ENCODE measurements at places on chromosomes 3 and 15.
A peak's percentile ranks its signal among the peaks of the same experiment; 100 is the strongest.

DNA sequence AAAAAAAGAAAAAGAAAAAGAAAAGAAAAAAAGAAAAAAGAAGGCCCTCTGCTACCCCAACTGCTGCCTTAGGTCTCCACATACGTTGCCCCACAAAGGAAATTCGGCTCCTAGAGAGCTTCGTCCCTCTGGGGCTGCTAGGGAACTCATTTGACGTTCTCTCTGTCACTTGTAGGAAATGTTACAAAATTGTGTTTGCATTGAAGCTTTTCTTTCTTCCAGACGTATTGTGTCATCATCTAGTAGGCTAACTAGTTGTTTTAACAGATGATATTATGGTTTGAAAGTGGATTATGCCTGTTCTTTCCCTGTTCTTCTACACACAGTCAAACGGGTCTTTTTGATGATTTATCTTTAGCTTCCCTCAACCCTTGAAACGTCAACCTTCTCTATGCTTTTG, 125.3 kb downstream of the BDH1 start:
- no peak for DNase-seq

DNA sequence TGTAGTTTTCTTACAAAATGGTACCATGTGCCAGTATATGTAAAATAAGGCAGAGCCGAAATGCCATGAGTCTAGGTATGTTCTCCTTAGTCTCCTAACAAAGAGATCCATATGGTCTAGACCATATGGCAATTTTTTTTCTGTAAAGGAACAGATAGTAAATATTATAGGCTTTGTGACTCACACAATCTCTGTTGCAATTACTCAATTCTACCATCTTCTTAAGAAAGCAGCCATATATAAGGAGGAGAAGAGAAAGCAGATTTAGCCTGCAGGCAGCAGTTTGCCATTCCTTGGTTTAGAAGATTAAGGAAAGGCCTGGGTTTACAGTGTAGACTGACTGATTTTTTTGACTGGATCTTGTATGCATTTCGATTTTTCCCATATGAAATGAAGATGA, 16.3 kb upstream of the BBX start:
- DNase-seq: no peak

DNA sequence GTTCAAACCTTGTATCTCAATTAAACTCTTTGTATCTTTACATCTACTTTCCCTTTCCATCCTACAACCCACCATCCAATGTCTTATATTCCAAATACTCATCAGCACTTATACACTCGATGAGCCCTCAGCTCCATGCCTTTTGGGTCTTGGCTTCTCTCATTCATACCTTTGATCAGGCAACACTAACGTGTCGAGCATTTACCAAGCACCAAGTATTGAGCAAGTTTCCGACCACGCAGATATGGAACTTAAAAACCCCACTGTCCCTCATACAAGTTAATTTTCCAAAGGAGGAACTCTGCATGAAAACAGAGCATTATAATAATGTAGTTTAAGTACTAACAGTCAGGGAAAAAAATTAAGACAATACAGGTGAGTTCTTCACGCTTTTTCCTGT, 102.8 kb downstream of the IL1RAP start:
- DNase-seq: no peak

DNA sequence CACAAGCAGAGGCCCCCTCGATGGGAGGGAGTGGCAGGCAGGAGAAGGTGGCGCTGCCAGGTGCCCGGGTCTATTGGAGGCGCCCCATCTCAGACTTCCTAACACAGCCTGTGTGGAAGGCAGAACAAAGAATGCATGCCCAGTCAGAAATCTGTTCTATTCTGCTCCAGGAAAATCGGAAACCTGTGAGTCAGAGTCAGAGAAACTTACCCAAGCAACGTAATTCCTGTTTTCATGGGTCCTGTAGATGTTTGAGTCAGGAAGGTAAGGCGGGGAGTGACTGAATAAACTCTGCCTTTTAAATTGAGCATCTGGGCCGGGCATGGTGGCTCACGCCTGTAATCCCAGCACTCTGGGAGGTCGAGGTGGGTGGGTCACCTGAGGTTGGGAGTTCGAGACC, 13.7 kb downstream of the MAP6D1 start:
- DNase-seq: no peak

GRCh38 chr15:50353251-50353974, 1.6 kb downstream of the GABPB1 start:
- DNase-seq: peak; percentile 42

- no peak for DNase-seq
Observed at GRCh38 chr3:149626671-149627070, 31.2 kb downstream of the WWTR1 start.

GRCh38 chr15:97892167-97892938, 68.2 kb upstream of the ARRDC4 start:
- DNase-seq: no peak

All from retinal pigment epithelial cell (primary cell).